ENCODE measurements at places on chromosomes 3 and 15. TPM values are rescaled to one million over a fixed set of nuclear protein-coding genes. Genes with fewer than 3 reads are reported as not detected.

P2RY1 gene
- total RNA-seq = 4.5 TPM

- no peak for DNase-seq
These were observed 69.9 kb downstream of the CMTM8 start for GRCh38 chr3:32308378-32308777.

SEC61A1 gene
- total RNA-seq = 147 TPM

DNA sequence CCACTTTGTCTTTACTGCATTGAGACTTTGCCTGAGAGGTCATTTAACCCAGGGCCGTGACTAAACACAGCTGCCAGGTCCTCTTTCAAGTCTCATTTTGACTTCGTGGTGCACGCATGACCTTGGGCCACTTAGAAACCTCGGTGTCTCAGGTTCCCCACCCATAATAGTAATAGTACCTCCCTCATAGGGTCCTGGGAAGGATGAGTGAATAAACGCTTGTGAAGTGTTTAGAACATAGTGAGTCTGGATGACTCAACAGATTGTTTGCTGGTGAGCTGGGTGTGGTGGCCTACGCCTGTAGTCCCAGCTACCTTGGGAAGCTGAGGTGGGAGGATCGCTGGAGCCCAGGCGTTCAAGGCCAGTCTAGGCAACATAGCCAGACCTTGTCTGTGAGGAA lies 56.3 kb downstream of the BDH1 start:
- DNase-seq = no peak

DNA sequence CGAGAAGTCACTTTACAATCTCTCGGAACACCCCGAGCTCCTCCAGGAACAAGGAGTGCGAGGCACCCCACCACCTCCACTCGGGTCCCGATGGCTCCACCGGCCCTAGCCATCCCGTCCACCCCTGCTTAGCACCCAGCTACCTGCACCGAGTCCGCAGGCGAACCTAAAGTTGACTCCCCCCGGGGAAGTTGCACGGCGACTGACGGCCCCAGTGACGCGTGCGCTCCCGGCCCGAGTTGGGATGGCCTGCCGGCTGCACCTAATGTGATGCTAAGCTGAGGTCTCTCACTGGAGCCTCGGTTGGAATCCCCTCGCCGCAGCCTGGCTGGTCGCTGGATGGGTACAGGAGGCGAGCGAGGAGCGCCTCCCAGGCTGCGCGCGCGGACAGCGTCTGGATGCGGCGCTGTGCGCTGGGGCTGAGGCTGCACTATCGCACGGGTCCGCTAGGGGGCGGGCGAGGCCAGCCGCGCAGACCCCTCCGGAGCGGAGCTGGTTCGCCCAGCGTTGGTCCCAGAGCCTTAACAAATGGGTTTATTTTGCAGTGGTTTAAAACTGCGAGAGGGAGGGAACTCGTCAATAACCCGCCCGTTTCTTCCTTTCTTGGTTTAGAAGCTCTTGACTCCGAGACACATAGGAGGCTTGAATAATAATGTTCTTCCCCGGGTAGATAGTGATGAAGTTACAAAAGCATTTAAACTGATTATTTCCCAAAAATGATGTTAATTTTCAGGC lies at the start of gene OXTR:
OXTR (minus strand) TSS at position 526 of the 735 bp plus-strand sequence. CDS start 1,426 bp downstream, outside the sequence.
- peak; percentile 29 for DNase-seq

LTF gene
- total RNA-seq = 6.3 TPM

DNA sequence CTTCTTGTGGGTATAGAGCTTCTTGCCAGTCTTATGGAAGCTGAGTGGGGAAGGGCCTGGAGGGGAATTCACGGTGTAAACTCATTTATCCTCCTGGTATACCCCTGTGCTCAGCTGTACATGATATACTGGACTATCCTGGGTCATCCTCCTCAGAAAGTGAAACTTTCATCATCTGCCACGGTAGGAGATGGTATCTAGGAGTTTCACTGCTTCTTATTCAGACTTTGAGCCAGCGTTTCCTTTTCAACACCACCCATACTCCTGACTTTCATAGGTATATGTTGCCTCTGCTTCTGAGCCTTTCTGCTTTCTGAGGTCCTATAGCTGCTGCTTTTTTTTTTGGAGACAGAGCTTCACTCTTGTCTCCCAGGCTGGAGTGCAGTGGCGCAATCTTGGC lies 15.6 kb downstream of the SENP5 start:
- no peak for DNase-seq

ADAMTS9 gene
- 142 TPM for total RNA-seq

ADAMTS17 gene
- 667 TPM for total RNA-seq

GRCh38 chr3:20066850-20067617 lies 26.8 kb downstream of the KAT2B start:
- DNase-seq = peak; percentile 24

DNA sequence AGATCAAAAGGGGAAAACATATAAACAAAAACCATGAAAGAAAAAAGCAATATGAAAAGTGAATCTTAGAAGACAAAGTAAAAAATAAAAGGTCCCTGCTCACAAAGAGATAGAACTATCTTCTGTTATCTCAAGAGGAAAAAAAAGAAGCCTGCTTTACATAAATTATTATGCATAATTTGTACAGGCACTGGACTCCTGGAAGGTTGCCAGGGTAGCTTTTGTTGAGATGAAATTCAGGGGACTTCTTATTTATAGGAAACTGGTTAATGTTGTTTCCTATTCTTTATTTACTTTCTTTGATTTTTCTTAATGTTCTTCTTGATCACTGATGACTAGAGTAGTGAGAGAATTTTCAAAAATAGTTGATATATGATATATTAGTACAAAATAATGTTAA lies 66.9 kb downstream of the PPM1L start:
- no peak for DNase-seq

DNA sequence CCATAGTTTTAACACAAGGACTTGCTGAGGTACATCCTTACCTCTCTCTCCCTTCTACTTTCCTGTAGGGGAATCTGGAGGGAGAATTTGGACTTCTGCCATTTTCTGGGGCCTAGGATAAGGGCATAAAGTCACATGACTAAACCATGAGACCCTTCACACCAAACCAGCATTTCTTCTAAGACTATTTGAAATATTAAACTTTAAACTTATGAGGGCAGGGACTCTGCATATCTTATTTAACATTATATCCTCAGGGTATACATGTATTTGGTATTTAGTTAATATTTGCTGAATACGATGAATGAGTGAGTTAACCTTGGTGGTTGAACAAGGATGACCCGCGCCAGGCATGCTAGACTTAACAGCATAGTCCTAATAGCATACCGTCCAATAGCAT lies 63.4 kb downstream of the USP13 start:
- DNase-seq = no peak

GRCh38 chr15:28918141-28918983 lies 32.6 kb downstream of the APBA2 start:
- DNase-seq = no peak

DUOXA2 gene
- 21.5 TPM for total RNA-seq

- no peak for DNase-seq
These were observed 35.0 kb upstream of the BSN start for GRCh38 chr3:49519296-49519695.

ZBTB47 gene
- total RNA-seq = 40.2 TPM

- no peak for DNase-seq
These were observed 219.6 kb upstream of the LRRN1 start for GRCh38 chr3:3579658-3580057.

DNA sequence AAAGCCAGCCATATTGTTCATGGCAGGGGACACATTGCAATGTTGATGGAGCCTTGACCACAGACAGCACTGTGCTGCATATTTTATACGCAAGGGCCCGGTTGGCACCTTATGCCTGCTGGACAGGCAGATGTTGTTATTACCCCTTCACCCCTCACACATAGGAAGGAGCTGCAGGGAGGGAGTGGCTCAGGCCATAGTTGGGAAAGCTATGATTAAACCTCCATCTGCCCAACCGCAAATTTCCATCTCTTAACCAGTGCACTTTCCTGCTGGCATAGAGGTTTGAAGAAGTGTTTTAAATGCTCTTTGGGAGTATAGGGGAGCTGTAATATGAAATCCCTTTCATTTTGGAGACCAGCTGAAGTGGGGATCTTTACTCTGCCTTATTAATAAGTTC lies 224.7 kb downstream of the CACNA2D3 start:
- DNase-seq = no peak

GRCh38 chr3:160856450-160856849 lies 100.4 kb downstream of the PPM1L start:
- no peak for DNase-seq

- no peak for DNase-seq
These were observed 25.9 kb downstream of the ROBO2 start for GRCh38 chr3:77065750-77066149.

DNA sequence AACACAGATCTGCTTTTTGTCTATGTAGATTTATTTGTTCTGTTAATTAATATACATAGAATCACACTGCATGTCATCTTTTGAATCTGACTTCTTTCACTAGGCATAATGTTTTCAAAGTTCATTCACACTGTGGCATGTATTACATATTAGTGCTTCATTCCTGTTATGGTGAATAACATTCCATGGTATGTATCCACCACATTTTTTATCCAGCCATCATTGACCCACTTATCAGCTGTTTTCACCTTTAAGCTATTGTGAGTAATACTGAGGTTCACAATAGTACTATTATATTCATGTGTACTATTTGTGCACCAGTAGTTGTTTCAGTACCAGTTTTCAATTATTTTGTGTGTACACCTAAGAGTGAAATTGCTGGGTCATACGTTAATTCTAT lies 230.6 kb upstream of the CNTN3 start:
- no peak for DNase-seq

DNA sequence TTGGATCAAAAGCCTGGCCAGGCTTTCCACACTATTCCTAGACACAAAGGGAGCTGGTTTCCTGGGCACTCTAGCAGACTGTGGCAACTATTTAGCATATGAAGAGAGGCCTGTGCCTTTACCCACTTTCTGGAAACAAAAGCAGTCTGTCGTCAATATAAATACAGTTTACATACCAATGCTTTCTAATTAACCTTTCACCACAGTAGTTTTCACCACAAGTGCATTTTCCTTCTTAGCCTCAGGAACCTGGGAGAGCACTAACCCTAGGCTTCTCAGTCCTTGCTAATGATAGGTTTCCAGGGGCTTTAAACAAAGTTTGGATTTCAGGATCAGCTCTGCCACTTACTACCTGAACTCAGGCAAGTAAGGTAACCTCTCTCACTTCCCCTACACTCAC lies 499.1 kb downstream of the MAGI1 start:
- no peak for DNase-seq

DNA sequence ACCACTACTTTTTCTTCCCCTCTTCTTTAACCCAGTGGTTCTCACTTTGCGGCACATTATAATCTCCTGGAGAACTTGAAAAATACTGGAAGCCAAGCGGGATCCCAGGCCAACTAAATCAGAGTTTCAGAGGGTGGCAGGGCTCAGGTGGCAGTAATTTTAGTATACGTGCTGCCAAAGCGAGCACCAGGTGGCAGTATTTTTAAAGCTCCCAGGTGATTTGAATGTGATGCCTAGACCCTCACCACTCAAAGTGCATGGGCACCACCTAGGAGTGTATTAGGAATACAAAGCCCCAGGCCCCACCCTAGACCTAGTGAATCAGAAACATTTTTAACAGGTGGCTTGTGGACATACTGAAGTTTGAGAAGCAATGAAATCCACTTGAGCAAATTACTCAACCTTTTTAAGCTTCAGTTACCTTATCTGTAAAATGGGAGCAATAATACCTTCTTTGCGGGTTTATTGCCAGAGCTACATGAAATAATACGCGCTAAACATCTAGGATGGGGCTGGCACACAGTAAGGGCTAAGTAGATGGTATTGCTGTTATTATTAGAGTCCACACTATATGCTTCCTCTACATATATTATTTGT lies 8.3 kb downstream of the B3GALNT1 start:
- DNase-seq = peak; percentile 28

All from thyroid gland (tissue), 4 donors.